ENCODE measurements at places on chromosomes 11 and 22.

- DNase-seq: peak; percentile 75
Observed at GRCh38 chr22:45064313-45065278, 54.8 kb upstream of the PHF21B start.

GRCh38 chr22:44279069-44279360 lies 33.7 kb downstream of the SHISAL1 start:
- DNase-seq: no peak

GRCh38 chr11:134524201-134524600 lies 112.2 kb upstream of the B3GAT1 start:
- no peak for DNase-seq

- DNase-seq: no peak
Observed at GRCh38 chr11:23569547-23569946, 709.3 kb upstream of the CCDC179 start.

- no peak for DNase-seq
Observed at GRCh38 chr11:68375766-68376165, 63.4 kb downstream of the LRP5 start.

- DNase-seq: no peak
Observed at GRCh38 chr11:69265911-69266510, 27.9 kb upstream of the MYEOV start.

- DNase-seq: no peak
Observed at GRCh38 chr11:41256041-41256440, 203.4 kb downstream of the LRRC4C start.

DNA sequence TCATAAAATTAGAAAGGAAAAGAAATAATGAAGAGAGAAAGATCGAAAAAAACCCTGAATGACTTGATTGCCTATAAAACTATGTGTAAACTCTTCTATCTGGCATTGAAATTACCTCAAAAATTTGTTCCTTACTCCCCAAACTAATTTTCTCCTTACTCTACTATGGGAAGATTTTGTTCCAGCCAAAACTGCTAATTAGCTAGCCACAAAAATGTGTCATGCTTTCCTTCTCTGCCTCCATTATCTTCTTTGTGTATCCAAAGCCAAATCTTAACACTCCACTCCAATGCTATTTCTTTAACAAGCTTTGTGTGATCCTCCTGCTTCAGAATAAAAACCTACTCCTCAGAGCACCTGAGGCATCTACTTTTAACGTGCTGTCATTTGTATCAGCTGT lies 831.2 kb downstream of the METTL15 start:
- no peak for DNase-seq

DNA sequence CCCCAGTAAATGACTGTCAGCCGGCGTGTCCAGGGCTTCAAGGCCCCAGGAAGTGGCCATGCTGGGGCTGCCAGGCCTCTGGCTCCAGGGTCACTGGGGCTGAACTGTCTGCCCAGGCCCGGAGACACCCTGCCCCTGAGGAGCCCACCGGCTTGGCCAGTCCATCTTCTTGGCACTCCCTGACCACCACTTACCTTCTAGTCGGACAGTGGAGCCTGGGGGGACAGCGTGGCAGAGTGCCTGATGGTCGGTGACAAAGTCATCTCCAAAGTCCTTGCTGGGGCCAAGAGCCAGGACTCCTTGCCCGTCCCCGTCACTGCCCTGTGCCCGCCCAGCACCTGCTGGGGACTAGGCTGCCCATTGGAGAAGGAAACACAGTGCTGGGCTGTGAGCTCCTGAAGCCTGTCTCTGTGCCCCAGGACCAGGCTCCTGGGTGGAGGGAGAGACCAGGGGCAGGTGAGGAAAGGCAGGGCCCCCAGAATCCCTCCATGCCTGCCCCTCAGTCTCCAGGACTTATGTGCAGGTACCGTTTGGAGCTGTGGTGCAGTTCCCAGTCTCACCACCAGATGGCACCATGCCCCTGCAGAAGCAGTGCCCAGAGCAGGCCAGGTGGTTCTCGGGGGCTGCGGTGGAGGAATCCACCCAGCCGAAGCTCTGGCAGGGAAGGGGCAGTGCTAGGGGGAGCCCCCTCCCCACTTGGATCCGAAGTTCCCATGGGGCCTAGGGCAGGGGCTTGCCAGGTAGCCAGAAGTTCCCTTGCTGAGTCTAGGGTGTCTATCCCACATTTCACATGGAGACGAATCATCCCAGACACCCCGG lies 6.0 kb upstream of the CCDC188 start:
- peak; percentile 86 for DNase-seq

DNA sequence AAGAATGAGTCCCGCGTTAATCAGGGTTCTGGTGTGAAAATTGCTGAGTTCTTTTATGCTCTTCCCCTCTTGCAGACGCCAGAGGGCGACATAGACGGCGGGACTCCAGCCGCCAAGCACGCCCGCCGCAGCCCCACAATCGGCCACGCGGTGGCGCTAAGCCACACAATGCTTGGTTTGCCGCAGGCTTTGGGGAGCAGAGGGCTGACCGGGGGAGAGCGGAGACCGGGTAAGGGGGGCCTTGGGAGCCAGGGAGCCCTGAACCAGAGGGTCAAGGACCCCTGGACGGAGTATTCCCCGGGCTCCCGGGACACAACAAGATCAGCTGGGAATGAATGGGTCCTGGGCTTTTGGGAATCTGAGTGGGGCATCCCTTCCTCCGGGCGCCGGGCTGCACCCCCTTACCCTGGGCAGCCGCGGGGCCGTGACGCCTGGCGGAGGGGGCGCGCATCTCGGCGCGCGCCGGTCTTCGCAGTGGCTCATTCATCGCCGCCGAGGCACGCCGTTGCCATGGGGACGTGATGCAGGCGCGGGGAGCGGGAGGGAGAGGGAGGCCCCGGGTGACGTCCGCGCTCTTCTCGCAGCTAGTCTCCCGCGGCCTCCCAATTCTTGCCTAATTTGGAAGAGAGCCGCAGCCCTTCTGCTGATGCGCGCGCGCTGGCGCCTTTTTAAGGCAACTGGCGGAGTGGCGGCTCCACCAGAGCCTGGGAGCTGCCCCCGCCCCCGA lies 12.2 kb upstream of the NPAS4 start:
- DNase-seq: peak; percentile 99

- DNase-seq: no peak
Observed at GRCh38 chr11:8839957-8840945, 70.7 kb upstream of the AKIP1 start.

Data from AG08396 (cell line).